Cerebellum (tissue), 4 donors: ENCODE measurements at places on chromosomes 2 and 18. TPM values are rescaled to one million over a fixed set of nuclear protein-coding genes. Genes with fewer than 3 reads are reported as not detected.
A peak's percentile ranks its signal among the peaks of the same experiment; 100 is the strongest.

C2orf74 gene
- 6.6 TPM for total RNA-seq

FEZ2 gene
- total RNA-seq = 60.2 TPM

ITGA6 gene
- total RNA-seq = 30.9 TPM

CHRNA1 gene
- not detected for total RNA-seq

ALKAL2 gene
- 2.4 TPM for total RNA-seq

FAM228A gene
- 3.5 TPM for total RNA-seq

SPEG gene
- total RNA-seq = 11.3 TPM

GRCh38 chr2:120395221-120396012 lies 49.5 kb downstream of the INHBB start:
- DNase-seq = no peak

DNA sequence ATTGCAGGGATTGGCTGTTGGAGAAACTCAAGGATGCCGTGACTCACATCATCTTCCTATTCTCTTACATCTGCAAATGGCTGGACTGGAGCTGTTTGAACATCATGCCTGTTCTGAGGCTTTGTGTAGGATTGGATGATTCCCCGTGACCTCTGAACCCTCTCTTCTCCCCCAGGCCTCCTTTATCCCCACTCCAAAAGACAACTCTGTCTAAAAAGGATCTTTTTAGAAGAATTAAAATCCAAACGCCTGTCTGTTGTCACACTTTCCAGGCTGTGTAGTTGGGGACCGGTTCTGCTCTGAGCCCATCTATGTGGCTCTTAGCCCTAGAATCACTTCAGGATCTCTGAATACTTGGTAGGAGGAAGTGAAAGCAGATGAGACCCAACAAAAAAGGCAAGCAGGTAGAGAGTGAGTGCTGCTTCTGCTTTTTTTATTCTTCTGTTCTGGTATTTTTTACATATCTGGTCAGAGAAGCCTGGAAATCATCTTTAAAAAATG lies 565 bp downstream of the SP140 start:
- no peak for DNase-seq

GRCh38 chr2:634636-635388 lies 42.4 kb downstream of the TMEM18 start:
- no peak for DNase-seq

DNA sequence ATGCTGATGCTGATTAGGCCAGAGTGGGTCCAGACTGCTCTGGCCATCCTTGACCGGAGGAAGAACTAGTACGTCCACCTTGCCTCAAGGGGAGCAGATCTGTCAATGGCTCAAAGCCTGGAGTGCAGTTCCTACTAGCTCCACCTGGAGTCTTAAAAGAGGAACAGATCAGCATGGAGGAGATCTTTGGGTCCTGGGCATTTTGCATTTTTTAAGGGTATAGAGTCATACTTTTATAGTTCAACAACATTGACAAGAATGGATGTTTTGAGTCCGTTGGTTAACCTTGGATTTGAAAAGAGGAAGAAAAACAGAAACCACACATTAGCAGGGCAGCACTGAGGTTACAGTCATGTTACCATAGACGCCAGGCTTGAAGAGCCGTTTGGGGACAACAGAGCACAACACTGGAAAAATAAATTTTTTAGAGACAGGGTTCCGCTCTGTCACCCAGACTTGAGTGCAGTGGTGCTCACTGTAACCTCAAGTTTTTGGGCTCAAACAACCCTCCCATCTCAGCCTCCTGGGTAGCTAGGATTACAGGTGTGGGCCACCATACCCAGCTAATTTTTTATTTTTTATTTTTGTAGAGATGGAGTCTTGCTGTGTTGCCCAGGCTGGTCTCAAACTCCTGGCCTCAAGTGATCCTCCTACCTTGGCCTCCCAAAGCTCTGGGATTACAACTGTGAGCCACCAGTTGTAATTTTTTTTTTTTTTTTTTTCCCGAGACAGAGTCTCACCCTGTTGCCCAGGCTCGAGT lies 78.5 kb downstream of the PRKCE start:
- DNase-seq = no peak

- DNase-seq = no peak
These were observed 57.6 kb upstream of the RPRM start for GRCh38 chr2:153536115-153536514.

GRCh38 chr2:132615329-132616085 lies 54.5 kb downstream of the LYPD1 start:
- no peak for DNase-seq

DNA sequence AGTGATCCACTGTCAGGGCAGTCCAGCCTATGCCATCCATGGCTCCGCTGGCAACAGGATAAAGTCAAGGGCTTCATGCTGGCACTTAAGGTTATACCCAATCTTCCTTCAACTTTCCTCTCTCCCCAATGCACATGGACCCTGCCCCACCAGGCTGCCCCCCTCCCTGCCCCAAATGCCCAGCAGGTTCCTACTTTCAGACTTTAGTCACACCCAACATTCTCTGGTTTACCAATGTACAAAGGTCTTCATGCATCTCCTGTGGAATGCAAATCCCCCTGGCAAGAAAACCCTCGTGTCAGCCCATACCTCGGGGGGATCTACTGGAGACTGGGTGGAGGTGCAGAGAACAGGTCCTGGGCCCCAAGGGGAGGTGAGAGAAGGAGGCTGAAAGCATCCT lies 59.3 kb downstream of the MCFD2 start:
- DNase-seq = no peak

- no peak for DNase-seq
These were observed 98.1 kb upstream of the ACAA2 start for GRCh38 chr18:49911427-49911826.

- DNase-seq = no peak
These were observed 52.0 kb downstream of the KIF5C start for GRCh38 chr2:148926981-148927401.

DNA sequence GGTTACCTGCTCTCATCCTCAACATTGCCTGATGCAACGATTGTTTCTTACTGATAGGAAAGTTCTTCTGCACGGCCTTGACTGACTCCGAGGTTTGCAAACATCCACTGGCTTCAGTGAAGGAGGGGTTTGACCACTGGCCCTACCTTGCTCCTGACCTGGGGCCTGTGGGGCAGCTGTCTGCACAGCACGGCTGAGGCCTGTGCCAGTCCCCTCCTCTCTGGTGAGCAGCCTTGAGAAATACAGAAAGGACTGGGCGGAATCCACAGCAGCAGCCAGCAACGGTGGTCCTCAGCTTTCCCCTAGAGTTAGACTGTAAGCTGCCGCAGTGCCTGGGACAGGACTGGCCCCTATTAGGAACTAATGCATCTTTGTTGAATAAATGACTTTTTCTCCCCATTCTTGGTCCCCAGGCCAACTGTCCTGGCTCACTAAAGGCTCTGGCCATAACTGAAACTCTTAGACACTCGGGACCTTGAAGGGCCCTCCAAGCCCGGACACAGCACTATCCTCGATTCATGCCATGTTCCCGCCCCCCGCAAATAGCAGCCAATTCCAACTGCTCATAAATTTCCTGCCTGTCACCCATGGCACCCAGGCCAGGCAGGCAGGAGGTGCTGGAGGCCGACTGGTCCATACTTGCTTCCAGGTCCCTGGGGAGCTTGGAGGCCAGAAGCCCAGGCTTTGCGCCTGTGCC lies 26.7 kb downstream of the ATOH8 start:
- DNase-seq = peak; percentile 18

DNA sequence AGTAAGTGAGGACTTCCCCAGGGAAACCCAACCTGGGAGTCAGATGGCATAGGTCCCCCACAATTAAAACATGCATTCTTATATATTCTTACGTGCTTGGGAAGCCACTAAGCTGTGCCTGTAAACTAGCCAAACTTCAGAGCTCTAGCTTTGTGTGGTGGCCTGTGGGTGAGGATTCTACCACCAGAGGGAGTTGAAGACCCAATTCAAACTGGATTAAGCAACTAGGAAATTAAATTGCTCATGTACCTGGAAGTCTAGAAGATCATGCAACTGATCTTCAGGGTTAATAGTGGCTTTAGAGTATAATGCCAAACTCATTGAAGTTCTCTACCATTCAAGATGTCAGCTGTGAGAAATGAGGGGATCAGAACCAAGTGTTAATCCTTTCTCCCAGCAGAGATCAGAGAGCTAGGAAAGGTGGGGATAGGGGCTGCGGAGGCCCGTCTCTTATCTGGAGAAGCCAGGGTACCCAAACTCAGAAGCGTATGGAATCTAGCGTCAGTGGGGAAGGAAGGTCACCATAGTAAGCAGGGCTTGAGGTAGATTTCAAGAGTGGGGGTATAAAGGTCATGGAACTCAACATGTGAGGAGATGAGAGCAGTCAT lies 53.2 kb upstream of the CCDC85A start:
- no peak for DNase-seq

DNA sequence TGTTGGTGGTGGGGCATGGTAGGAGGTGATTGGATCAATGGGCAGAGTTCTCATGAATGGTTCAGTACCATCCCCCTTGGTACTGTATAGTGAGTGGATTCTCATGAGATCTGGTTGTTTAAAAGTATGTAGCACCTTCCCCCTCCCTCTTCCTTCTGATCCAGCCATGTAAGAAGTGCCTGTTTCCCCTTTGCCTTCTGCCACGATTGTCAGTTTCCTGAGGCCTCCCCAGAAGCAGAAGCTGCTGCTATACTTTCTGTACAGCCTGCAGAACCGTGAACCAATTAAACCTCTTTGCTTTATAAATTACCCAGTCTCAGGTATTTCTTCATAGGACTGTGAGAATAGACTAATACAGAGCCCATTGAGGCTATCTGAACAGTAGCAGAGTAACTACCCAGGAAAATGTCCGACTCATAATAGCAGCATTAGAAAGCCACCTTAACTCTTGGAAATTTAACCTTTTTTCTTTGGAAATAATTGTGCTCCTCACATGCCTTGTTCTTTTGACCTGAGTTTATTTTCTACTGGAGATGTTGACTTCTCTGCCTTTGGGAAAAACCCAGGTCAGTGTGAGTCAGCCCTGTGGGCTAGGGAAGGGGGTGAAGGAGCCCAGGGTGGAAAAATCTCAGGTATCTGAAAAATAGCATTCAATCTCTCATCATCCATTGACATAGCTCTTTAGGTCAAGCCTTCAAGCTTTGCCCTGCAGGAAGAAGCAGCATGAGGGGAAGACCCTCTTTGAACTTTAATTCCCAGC lies 18.1 kb downstream of the CYP1B1 start:
- DNase-seq = no peak

GRCh38 chr18:77110936-77111335 lies 21.6 kb downstream of the MBP start:
- no peak for DNase-seq
